ENCODE measurements at places on chromosomes 2 and 18.
A peak's percentile ranks its signal among the peaks of the same experiment; 100 is the strongest.

DNA sequence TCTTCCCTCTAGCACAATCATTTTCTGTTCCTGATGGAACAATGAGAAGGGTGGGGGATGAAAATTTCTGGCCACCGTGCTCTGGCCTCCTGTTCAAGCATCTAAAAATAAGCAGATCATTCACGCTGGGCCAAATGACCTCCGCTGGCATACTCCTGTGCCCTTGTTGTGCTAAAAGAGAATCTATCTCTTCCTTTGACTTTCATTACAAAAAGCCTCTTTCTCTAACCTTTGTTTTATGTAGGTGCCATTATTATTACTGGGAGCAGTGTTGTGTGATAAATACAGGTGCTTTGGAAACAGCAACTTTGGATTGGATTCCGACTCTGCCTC lies 44.6 kb upstream of the B3GNT2 start:
- DNase-seq, result no peak

GRCh38 chr2:126902859-126903258 lies 4.2 kb downstream of the TEX51 start:
- peak; percentile 1 for DNase-seq

DNA sequence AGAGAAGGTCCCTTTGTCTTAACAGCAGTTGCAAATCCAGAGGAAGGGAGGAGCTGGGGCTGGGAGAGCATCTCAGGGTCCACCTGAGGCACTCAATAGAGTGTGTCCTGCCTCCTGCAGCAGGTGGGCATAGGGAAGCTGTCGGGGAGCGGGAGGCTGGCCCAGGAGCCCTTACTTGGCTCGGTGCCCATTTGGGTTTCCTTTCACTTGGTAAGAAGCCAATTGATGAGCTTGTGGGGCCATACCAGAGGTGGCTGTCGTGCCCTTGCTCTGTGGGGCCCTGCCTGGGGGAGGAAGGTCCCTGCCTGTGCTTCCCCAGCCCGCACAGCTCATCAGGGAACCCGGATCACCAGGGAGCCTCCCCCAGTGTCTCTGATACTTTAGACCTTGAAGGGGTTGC lies 229.7 kb downstream of the DYSF start:
- DNase-seq, result no peak

- DNase-seq, result no peak
Measured at GRCh38 chr2:21939967-21940366, 816.2 kb downstream of the TDRD15 start.

DNA sequence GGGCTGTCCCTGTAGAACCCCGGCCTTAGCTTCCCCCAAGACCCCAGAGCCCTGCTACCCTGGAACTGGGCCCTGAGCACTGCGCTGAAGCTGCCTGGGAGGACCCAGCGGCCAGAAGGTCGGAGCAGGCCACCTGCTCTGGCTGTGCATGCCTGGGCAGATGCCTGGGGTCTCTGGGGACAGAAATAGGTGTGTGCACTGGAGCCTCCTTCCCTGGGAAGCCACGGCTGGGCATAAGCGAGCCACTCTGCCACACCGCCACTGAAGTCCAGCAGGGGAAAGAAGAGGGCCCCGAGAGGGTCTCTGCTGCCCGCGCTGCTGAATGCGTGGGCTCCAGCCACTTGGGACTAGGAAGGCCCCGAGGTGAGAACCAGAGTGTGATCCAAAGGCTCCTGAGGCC lies 6.7 kb downstream of the GBX2 start:
- no peak for DNase-seq

- no peak for DNase-seq
Measured at GRCh38 chr2:8494589-8494988, 187.3 kb upstream of the ID2 start.

- DNase-seq, result no peak
Measured at GRCh38 chr18:56233595-56233994, 404.8 kb downstream of the TXNL1 start.

GRCh38 chr2:139457873-139458272 lies 677.7 kb upstream of the NXPH2 start:
- no peak for DNase-seq

DNA sequence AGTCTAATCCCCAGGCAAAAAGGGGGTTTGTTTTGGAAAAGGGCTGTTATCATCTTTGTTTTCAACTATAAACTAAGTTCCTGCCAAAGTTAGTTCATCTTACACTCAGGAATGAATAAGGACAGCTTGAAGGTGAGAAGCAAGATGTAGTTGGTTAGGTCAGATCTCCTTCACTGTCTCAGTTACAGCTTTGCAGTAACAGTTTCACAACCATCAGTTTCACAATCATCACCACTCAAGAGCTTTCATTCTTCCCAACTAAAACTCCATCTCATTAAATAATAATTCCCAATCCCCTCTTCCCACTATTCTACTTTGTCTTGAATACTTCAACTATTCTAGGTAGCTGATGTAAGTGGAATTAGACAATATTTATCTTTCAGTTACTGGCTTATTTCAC lies 200.9 kb downstream of the NYAP2 start:
- DNase-seq, result no peak

Measured in SK-N-SH (cell line).